HepG2 (cell line): ENCODE measurements at places on chromosomes 2 and 18. TPM values are rescaled to one million over a fixed set of nuclear protein-coding genes. Genes with fewer than 3 reads are reported as not detected.

- no peaks in the 10 kb centered on the region for H3K27me3 ChIP-seq
- no peak overlapping the region for H3K4me3 ChIP-seq
- no peaks in the 10 kb centered on the region for H3K36me3 ChIP-seq
- no peak overlapping the region for H3K27ac ChIP-seq
- H3K4me1 ChIP-seq = peaks cover 18% of the 10 kb centered on the region
Observed at GRCh38 chr2:168626096-168626495, 170.0 kb downstream of the CERS6 start.

GRCh38 chr2:48733067-48733503 lies 22.4 kb downstream of the LHCGR start:
- no peak overlapping the region for H3K27ac ChIP-seq
- DNase-seq = no peak
- H3K4me3 ChIP-seq = no peak overlapping the region

DNA sequence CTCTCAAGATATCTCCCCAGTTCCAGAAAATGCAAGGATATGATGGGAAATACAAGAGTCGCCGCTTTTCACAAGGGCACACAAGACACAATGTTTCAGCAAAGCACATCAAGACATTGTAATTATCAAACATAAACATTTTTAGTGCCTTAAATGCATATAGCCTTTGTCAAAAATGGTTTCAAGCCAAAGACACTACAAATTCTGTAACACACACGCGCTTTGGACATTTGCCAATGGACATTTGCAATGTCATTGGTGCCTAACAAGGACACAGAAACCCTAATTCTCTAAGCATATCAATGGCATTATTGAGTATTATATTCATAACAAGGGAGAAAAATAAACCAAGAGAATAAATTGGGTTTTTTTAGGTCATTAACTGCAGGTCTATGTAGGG lies 16.1 kb downstream of the ADD2 start:
- DNase-seq = no peak
- no peak overlapping the region for H3K27ac ChIP-seq
- H3K36me3 ChIP-seq = no peaks in the 10 kb centered on the region

DNA sequence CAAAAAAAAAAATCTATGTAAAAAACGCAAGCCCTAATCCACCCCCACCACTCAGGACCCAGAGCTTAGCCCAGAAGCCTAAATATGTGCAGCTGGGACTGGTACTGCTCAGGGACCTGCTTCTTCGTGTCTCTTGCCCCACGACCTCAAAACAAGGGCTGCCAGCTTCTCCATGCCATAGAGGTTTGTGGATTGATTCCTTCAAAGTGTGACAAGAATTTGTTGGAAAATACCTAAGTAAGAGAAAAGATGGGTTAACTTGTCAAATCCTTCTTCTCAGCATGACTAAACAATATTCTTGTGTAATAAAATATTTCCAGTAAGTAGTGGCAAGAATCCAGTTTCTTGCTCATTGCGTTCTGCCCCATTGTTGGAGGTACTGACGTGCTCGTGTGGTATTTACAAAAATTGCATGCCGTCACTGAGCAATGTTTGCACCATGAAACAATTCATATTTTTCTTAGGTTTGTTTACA lies 825 bp upstream of the SCYGR1 start:
- peaks cover 4% of the 10 kb centered on the region; the same call in 1 of the 2 replicates for H3K4me1 ChIP-seq
- no peak overlapping the region for H3K4me3 ChIP-seq
- DNase-seq = no peak
- peaks cover 12% of the 10 kb centered on the region; the same call in 2 of the 3 replicates for H3K27me3 ChIP-seq
- H3K27ac ChIP-seq = no peak overlapping the region
- H3K36me3 ChIP-seq = no peaks in the 10 kb centered on the region

DNA sequence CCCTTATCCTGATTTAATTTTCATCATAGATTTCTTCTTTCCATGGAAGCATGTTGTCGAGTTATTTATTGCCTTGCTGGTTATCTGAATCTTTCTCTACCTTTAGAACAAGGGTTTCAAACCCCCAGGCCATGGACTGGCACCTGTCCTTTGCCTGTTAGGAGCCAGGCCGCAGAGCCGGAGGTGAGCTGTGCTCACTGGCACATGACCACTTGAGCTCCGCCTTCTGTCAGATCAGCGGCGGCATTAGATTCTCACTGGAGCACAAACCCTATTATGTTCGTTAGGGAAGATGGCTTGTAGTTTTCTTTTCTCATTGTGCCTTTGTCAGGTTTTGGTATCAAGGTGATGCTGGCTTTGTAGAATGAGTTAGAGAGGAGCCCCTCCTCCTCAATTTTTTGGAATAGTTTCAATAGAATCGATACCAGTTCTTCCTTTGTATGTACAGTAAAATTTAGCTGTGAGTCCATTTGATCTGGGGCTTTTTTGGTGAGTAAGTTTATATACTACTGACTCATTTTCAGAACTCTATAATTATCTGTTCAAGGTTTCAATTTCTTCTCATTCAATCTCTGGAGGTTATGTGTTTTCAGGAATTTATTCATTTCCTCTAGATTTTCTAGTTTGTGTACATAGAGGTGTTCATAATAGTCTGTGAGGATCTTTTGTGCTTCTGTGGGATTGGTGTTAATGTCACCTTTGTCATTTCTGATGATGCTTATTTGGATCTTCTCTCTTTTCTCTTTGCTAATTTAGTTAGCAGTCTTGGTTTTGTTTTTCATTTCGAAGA lies 668.0 kb upstream of the FAM98A start:
- DNase-seq = no peak
- H3K27ac ChIP-seq = no peak overlapping the region
- no peaks in the 10 kb centered on the region for H3K4me1 ChIP-seq

DNA sequence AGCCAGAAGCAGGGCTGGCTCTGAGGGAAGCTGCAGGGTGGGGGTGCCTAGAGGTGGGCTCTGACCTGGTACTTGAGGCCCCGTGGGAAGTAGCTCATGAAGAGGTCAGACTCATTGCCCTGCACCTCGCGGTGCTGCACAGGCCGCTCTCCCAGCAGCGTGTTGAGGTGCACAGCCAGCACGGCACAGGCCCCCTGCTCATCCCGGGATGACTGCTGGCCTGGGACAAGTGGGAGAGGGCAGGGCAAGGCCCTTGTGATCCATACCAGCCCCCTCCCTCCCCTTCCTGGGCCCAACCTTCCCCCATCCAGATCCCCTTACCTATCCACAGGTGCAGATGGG lies 8.7 kb downstream of the CAPG start:
- no peak overlapping the region for H3K27ac ChIP-seq
- no peak for DNase-seq
- no peaks in the 10 kb centered on the region for H3K36me3 ChIP-seq
- H3K4me1 ChIP-seq = peaks cover 51% of the 10 kb centered on the region
- H3K27me3 ChIP-seq = no peaks in the 10 kb centered on the region

DNA sequence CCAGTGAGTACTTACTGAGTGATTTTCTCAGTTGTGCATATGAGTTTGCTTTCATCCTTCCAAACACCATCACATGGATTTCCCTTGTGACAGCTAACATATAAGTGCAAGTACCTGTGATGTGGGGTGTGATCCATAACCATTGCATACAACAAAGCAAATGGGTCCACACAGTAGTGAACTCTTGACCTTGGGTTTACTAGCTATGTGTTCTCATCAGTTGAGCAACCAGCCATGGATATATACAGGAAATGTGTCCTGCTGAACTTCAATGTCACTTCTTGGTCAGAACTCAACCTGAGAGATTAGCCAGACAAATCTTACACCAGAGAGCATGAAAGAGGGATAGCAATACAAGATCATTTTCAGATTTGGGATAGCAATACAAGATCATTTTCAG lies 420.9 kb upstream of the KCNH7 start:
- peak; percentile 44 for DNase-seq
- H3K27me3 ChIP-seq = no peaks in the 10 kb centered on the region
- H3K27ac ChIP-seq = no peak overlapping the region
- H3K36me3 ChIP-seq = no peaks in the 10 kb centered on the region
- no peaks in the 10 kb centered on the region for H3K4me1 ChIP-seq

KLHL41 gene
- 0.27 and 0.31 TPM in 2 replicates for total RNA-seq

LDLRAD4 gene
- 10.4 and 13.6 TPM in 2 replicates for total RNA-seq

UGT1A4 gene
- not detected in 2 replicates for total RNA-seq

DNA sequence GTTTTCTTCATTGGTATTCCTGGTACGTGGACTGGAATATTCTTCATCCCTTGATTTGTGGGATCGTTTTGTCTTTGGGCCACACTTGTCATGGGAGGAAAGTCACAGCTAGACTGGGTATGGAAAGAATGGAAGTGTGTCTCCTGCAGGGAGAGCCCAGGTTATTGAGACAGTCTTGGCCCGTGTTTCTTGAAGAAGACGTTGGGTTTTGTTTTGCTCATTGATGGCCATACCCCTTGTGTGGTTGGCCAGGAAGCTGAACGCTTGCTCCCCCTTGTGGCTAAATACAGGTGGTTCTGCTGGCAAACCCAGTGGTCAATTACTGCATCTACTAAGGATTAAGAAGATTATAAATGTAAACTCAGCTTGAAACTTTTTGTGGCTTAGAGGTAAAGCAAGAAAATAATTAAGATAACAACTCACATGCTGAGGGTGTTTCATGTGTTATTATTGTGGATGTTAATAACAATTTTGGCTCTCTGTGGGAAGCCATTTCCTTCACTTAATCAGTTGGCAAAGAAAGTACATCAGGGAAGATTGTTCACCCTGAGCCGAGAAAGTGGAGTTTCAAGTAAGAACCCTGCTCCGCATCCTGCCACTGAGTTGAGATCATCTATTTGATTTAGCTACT lies 91.8 kb downstream of the NEDD4L start:
- peak; percentile 31 for DNase-seq
- peaks cover 78% of the 10 kb centered on the region for H3K4me1 ChIP-seq
- no peaks in the 10 kb centered on the region for H3K27me3 ChIP-seq
- no peak overlapping the region for H3K27ac ChIP-seq
- no peak overlapping the region for H3K4me3 ChIP-seq
- no peaks in the 10 kb centered on the region for H3K36me3 ChIP-seq

DNA sequence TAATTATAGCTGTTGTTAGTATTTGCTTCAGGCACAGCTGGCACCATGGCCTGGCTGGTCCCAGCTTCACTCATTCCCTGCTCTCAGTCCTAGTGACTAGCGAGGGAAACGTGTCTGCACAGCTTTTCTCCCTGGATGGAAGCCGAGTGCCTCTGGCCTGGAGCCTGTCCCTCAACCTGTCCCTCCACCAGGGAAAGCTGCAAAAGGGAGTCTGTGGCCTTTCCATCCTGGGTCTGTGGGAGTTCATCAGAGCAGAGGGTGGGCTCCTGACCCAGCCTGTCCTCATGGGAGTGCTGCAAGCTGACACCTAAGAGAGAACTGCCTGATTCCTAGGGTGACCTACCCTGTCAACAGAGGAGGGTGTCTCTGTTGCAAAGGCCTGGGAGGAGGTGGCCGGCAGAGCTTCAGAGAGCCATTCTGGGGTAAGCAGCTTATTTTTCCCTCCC lies 118.3 kb downstream of the CAPN13 start:
- H3K36me3 ChIP-seq = no peaks in the 10 kb centered on the region
- H3K4me3 ChIP-seq = no peak overlapping the region
- no peak for DNase-seq
- no peaks in the 10 kb centered on the region for H3K4me1 ChIP-seq

- no peak for DNase-seq
- no peak overlapping the region for H3K4me3 ChIP-seq
- H3K27ac ChIP-seq = no peak overlapping the region
- peaks cover 29% of the 10 kb centered on the region for H3K4me1 ChIP-seq
- no peaks in the 10 kb centered on the region for H3K27me3 ChIP-seq
- no peaks in the 10 kb centered on the region for H3K36me3 ChIP-seq
Observed at GRCh38 chr2:160477032-160477431, 16.6 kb downstream of the RBMS1 start.

DNA sequence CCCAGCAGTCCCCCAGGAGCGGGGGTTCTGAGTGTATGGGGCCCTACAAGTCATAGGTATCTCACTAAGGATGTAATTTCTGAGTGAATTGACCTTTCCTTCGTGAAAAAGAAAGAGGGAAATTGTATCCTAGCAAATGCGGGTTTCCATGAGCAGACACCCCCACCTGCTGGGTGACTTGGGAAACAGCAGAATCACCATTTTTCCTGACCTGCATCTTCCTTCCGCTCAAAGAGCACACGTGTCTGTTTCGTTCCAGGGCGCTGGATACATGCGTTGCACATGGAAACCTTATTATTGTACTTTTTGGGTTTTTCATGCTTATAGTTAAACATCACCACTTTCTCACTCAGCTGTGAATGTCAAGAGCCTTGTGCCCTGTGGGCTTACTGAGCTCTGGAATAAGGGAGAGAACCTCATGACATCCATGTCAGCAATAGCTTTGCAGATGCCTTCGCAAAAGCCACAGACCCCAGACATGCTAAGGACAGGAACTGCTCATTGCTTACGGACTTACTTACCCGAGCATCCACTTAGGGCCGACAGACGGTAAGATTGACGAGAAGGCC lies 132.8 kb downstream of the TPO start:
- no peak overlapping the region for H3K4me3 ChIP-seq
- H3K36me3 ChIP-seq = no peaks in the 10 kb centered on the region
- peaks cover 10% of the 10 kb centered on the region for H3K4me1 ChIP-seq
- no peak overlapping the region for H3K27ac ChIP-seq
- H3K27me3 ChIP-seq = peaks cover 27% of the 10 kb centered on the region
- DNase-seq = peak; percentile 28

MBP gene
- total RNA-seq = 5.0 TPM in 2 replicates

SPR gene
- 85.0 and 96.0 TPM in 2 replicates for total RNA-seq

GRCh38 chr18:27614951-27615844 lies 430.1 kb upstream of the CHST9 start:
- DNase-seq = no peak
- H3K27ac ChIP-seq = no peak overlapping the region
- no peaks in the 10 kb centered on the region for H3K36me3 ChIP-seq
- no peak overlapping the region for H3K4me3 ChIP-seq
- no peaks in the 10 kb centered on the region for H3K27me3 ChIP-seq

DNA sequence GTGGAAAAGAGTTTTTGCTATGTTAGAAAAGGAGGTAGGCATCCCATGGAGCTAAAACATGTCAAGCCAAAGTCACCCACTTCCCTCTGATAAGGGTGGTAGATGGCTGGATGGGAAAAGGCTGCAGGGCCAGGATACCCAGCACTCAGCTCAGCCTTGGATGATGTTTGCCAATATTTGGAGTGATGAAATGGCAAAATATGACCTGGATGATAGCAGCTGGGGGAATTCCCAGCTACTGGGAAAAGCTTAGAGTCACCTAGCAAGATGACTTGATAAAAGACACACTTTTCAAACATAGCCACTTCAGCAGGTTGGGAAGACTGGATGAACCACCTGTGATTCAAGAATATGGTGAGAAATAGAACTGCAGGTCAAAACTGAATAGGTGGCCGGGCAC lies 10.1 kb downstream of the RFX8 start:
- H3K4me1 ChIP-seq = peaks cover 26% of the 10 kb centered on the region
- no peak overlapping the region for H3K4me3 ChIP-seq
- DNase-seq = no peak
- no peak overlapping the region for H3K27ac ChIP-seq

GKN1 gene
- total RNA-seq = not detected in 2 replicates

GRCh38 chr18:77316641-77317040 lies 67.0 kb downstream of the GALR1 start:
- no peak overlapping the region for H3K27ac ChIP-seq
- H3K4me1 ChIP-seq = no peaks in the 10 kb centered on the region
- H3K27me3 ChIP-seq = no peaks in the 10 kb centered on the region
- H3K4me3 ChIP-seq = no peak overlapping the region

M1AP gene
- not detected in 2 replicates for total RNA-seq
